Smooth muscle cell of the pulmonary artery (primary cell): ENCODE measurements at places on chromosomes 3 and 15. TPM values are rescaled to one million over a fixed set of nuclear protein-coding genes. Genes with fewer than 3 reads are reported as not detected.

GPR62 gene
- 0.07 TPM in 1 of 2 replicates, not detected in the other for total RNA-seq

ZDHHC23 gene
- total RNA-seq: 1.0 and 1.4 TPM in 2 replicates

IL1RAP gene
- total RNA-seq: 42.6 and 54.2 TPM in 2 replicates

DZIP3 gene
- total RNA-seq: 8.8 and 13.6 TPM in 2 replicates

GOLGA8S gene
- total RNA-seq: 0.07 and 0.10 TPM in 2 replicates

CACNA1D gene
- 0.07 and 0.46 TPM in 2 replicates for total RNA-seq

MORF4L1 gene
- 238 and 360 TPM in 2 replicates for total RNA-seq

NPAP1 gene
- not detected in 2 replicates for total RNA-seq

CCDC191 gene
- 2.0 and 2.4 TPM in 2 replicates for total RNA-seq

GAP43 gene
- total RNA-seq: 5.7 and 6.1 TPM in 2 replicates

ASB14 gene
- total RNA-seq: not detected in 2 replicates

KLF15 gene
- 1.1 and 1.3 TPM in 2 replicates for total RNA-seq

PLA2G4B gene
- 1.1 and 1.2 TPM in 2 replicates for total RNA-seq

GPR87 gene
- total RNA-seq: not detected in 2 replicates

SPTBN5 gene
- total RNA-seq: 0.20 and 0.36 TPM in 2 replicates

AMT gene
- 0.52 and 1.5 TPM in 2 replicates for total RNA-seq
